ENCODE measurements at places on chromosomes 3 and 15. TPM values are rescaled to one million over a fixed set of nuclear protein-coding genes. Genes with fewer than 3 reads are reported as not detected.

Gene SCN5A
- not detected for polyA plus RNA-seq

Gene ZNF621
- 3.2 TPM for polyA plus RNA-seq

Gene TM6SF1
- polyA plus RNA-seq: 0.26 TPM

Gene FRMD5
- 0.37 TPM for polyA plus RNA-seq

Gene SAMD7
- not detected for polyA plus RNA-seq

Gene SECISBP2L
- polyA plus RNA-seq: 24.7 TPM

Gene HIGD2B
- polyA plus RNA-seq: not detected

Gene QRICH1
- 30.5 TPM for polyA plus RNA-seq

Gene LXN
- polyA plus RNA-seq: 10.7 TPM

Gene EXOG
- polyA plus RNA-seq: 8.7 TPM

Gene GPR156
- not detected for polyA plus RNA-seq

Gene PSMD6
- 117 TPM for polyA plus RNA-seq

Gene ADAMTSL3
- not detected for polyA plus RNA-seq

Gene SLC7A14
- polyA plus RNA-seq: not detected

Gene TEX55
- polyA plus RNA-seq: not detected
